Stimulated activated CD4-positive, alpha-beta T cell treated with anti-CD3 and anti-CD28 coated beads, Interleukin-1b, Interleukin-23, amount 100 ng/mL, for 1 hour (primary cell): ENCODE measurements at places on chromosomes 4 and X.

DNA sequence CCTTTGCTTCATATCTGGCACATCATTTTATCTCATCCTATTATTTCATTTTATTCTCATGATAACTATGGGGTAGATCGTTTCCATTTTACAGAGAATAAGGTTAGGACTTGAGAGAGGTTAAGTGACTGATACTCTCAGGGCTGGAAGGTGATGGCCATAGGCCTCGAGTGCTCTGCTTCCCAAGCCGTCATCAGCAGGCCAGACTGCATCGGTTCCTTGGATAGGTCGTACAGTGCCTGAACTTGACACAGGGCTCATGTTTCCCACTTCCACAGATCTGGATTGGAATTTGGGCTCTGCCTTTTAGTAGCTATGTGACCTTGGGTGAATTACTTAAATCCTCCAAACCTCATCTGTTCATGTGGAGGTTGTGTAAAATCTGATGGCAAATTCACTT lies 81.4 kb downstream of the TMEM131L start:
- no peak for DNase-seq

DNA sequence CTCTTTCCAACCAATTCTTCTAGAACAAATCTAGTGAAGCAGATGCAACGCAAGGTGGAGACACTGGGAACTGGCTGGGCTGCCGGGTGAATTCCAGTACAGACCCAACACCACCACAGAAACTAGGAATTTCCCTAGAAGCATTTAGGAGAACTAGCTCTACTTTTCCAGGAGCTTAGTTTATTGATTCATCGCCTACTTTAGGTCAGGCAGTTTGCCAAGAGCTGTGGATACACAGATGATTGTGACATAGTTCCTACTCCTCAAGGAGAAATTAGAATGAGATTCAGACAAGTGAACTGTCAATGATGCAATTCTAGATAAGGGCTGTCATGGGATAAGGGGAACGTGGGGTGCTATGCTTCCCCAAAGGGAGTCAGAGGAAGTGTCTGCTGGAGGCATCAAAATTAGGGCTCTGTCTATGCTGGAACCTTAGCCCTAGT lies 350.0 kb downstream of the CAMK2D start:
- DNase-seq: no peak

- no peak for DNase-seq
Measured at GRCh38 chr4:151045907-151046306, 30.8 kb upstream of the LRBA start.

- DNase-seq: no peak
Measured at GRCh38 chrX:3527166-3527565, 180.7 kb upstream of the MXRA5 start.

GRCh38 chr4:108877821-108878220 lies 115.0 kb upstream of the ETNPPL start:
- no peak for DNase-seq

GRCh38 chrX:124338733-124339514 lies 6.5 kb downstream of the TEX13D start:
- no peak for DNase-seq

GRCh38 chr4:55393461-55394320 lies 2.1 kb upstream of the TMEM165 start:
- DNase-seq: no peak

GRCh38 chr4:10684631-10685030 lies at the start of gene CLNK:
CLNK (minus strand) TSS chr4:10684768; CDS start chr4:10667869, 16,899 bp downstream.
- no peak for DNase-seq

- no peak for DNase-seq
Measured at GRCh38 chr4:44646151-44646550, 5.3 kb downstream of the YIPF7 start.

DNA sequence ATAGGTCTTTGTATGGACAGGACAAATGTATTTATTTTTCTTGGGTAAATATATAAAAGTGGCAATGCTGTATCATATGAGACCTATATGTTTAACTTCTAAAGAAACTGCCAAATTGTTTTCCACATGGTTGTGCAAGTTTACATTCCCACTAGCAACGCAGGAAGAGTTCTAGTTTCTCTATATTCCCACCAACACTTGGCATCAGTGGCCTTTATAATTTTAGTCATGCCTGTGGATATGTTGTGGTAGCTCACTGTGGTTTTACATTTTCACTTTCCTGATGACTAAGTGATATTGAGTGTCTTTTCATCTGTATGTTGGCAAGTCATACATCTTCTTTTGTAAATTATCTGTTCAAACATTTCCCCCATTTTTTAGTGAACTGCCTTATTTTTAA lies 126.0 kb downstream of the EMCN start:
- no peak for DNase-seq

DNA sequence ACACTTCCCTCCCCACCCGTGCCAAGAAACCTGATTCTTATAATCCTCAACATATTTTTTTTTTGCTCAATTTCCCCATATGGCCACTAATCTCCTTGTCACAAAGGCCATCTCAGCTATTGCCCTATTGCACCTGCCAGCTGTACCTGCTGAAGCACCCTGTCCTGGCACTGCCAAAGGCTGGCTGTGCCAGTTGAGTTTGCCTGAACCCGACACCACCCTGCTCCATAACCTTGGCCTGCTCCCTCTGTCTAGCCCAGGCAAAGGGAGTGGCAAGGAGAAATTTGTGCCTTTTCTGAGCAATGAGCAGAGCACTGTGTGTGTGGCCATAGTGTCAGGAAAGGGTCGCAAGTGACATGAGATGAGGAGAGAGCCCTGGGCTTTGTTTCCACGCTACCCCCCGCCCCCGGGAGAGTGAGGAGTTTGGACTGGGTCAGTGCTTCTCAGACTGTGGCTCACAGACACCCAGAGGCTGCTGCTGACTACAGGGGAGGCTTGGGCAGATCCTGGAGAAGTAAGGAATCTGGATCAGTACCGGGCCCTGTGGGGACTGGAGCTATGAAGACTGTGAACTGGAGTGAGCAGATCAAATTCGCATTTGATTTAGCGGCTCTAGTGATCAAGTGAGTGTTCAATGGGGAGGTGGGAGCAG lies 42.2 kb upstream of the HMGB3 start:
- DNase-seq: no peak

DNA sequence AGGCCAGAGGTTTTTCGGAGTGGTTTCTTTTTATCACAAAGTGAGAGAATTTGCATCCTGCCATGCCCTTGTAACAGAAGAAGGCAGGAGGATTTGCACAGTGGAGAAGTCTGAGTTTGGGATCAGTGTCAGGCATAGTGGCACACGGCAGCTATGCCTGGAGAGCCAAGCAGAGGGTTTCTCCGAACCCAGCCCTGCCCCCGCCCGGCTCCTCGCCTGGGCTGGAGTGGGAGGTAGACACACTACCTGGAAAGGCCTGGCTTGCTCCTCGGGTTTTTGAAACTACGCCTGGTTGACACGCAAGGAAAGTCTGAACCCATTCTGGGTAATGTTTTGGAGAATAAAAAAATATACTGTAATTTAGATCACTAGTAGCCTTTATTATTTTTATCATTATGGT lies 1653.6 kb upstream of the TENM3 start:
- DNase-seq: no peak

DNA sequence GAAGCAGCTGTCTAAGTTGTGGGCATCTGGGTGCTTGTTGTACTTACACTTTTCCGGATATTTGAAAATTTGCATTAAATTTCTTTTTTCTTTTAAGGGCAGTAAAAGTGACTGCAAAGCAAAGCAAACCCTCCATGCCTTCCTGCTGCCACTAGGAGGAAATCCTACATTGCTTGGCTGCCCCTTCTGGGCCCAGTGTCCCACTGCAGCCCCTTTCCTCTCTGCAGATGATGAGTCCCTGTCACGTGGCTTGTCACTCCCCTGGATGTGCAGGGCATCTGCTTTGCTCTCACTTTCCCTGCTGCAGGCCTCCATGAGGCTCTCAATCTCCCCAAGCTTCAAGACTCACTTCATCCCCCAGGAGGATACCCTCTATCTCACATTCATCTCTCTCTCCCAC lies 12.7 kb downstream of the TSR2 start:
- no peak for DNase-seq

GRCh38 chr4:168071304-168071703 lies 21.0 kb upstream of the ANXA10 start:
- DNase-seq: no peak

DNA sequence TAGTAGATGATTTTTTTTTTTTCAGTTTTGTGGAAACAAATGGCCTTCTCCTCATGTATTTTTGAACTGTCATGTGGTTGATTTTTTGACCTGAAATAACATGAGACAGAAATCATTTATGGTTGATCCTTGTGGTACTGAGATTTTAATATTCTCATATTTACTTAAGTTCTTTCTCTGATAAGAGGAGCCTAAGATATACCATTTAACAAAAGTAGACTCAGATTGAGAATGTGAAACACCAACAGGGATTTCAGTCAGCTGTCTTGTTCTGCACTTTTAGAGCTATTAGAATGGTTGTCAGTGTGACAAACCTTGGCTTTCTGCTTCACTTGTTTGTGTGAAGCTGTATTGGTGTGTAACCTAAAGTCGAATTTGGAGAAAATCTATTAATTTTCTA lies 575.7 kb downstream of the SPOCK3 start:
- no peak for DNase-seq

DNA sequence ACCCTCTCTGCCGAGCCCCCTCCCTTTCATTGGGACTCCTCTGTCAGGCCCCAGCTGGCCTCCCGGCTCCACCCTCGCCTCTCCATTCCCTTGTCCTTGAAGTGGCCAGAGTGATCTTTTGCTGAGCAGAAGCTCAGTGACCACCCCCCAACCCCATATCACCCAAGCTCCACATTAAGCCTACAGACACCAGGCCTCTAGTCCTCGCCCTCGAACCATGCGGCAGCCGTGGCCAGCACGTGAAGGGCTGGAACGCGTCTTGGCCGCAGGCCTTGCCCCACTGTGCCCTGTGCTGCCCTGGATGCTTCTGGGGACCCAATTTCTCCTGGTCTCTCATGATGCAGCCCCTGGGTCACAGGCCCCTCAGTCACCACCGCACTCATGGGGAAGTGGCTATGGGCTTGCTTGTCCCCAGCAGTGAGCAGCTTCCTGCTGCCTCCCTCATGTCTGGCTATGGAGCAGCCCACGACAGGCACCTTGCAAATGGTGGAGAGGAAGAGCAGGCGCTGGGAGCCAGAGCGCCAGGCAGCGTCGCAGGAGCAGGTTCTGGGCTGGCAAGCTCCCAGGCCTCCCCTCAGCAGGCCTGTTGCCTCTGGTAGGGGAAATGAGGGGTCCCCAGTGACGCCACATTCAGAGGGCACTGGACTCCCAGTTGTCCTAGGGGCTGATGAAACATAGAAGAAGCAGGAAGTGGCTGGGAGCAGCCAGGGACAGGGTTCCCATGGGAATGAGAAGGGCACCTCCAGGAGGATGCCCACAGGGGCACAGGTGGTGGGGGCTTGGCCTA lies 757 bp upstream of the SRPK3 start:
- DNase-seq: no peak

GRCh38 chr4:88017516-88018297 lies 10.3 kb downstream of the PKD2 start:
- no peak for DNase-seq

- no peak for DNase-seq
Measured at GRCh38 chr4:73421708-73422457, 14.1 kb upstream of the AFP start.

DNA sequence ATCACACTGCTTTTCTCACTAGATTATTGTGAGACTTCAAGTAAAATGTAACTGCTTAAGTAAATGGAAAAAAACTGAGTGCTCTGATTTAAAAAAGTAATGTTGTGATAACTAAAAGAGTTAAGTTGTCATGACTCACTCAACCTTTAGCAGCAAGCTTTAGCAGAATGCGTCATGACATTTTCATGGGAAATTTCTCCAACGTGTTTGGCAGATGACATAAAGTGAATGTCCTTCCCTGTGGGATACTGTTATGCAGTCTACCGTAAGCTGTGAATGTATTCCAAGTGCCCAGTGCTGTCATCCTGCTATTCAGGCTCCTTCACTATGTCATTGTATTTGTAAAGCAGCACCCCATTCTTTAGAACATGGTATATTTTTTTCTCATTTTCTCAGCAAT lies 136.2 kb downstream of the CPXCR1 start:
- DNase-seq: no peak

DNA sequence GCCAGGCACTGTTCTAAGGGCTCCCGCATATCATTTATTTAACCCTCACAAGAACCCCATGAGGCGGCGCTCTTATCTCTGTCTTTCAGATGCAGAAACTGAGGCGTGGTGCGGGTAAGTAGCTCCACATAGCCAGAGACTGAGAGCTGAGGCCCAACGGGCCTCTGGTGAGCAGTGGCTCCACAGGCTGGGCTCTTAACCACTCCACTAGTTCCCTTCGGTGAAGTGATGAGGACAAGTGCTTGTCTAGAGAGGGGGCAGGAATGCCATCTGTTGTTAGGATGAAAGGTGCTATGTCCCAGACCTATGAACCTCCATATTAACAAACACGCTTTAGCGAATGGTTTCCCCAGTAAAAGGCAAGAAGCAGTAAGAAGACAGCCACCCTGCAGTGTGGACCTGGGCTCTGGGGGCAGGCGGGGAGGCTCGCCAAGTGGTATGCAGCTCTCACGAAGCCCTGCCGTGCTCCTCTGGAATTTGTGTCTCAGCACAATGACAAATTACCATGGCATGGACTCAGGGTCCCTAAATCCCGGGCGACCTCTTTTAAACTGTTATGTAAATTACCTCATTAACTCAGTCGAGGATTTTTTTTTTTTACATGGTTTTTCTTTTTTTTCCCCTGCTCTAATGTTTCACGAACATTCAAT lies 20.9 kb upstream of the S100G start:
- DNase-seq: no peak

- no peak for DNase-seq
Measured at GRCh38 chr4:20432088-20432487, 180.4 kb downstream of the SLIT2 start.

DNA sequence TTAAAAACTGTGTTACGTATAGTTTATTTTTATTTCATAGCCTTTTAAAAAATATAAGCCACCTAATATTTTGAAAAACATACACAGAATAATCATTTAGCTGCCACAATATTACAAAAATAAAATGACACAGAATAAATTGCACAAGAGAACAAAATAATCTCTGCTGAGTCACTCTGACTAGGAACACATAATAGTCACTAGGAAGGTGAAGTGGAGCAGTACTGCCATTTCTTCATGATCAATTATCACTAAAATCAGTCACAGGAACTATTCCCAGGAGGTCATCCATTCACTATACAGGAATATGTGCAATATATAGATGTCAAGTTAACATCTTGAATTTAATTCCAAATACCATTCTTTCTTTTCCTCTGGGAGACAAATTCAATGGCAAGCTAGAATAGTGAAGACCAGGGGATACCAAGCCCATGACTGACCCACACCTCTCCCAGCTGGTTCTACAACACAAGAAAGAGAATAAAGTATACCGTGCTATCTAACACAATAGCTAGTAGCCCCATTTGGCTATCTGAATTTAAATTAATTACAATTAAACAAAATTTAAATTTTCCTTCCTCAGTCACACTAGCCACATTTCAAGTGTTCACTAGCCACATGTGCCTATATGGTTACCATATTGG lies 5.9 kb downstream of the SMIM43 start:
- DNase-seq: no peak

- DNase-seq: no peak
Measured at GRCh38 chrX:57121816-57122215, 468 bp upstream of the SPIN2B start.

GRCh38 chr4:114384629-114385028 lies 214.0 kb upstream of the UGT8 start:
- no peak for DNase-seq

- DNase-seq: no peak
Measured at GRCh38 chr4:25879587-25879986, 16.8 kb upstream of the SEL1L3 start.

- no peak for DNase-seq
Measured at GRCh38 chr4:80694171-80694570, 336.3 kb upstream of the BMP3 start.

GRCh38 chr4:69058410-69059059 lies 37.7 kb upstream of the UGT2B7 start:
- no peak for DNase-seq

- DNase-seq: no peak
Measured at GRCh38 chrX:65667157-65667502, 324 bp upstream of the MSN start.
